ENCODE measurements at places on chromosomes 4 and X.

DNA sequence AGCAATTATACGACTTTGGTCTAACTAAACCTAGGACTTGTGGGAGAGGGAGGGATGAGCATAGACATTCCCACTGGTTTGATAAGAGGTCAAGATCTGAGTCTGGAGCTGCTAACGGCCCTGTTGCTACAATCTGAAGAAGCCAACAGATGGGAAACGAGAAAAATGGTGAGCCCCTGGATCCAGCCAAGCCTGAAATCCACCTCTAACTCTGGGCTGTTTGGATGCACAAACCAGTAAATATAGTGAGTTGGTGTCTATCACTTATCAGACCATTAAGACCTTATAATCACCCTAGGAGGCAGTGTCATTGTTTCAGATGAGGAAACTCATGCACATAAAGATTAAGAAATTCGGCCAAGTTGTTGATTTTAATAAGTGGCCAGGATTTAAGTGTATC is 50.5 kb downstream of the ADGRA3 start:
- no peak for DNase-seq

GRCh38 chr4:138389976-138390685 is 148.0 kb upstream of the SLC7A11 start:
- no peak for DNase-seq

DNA sequence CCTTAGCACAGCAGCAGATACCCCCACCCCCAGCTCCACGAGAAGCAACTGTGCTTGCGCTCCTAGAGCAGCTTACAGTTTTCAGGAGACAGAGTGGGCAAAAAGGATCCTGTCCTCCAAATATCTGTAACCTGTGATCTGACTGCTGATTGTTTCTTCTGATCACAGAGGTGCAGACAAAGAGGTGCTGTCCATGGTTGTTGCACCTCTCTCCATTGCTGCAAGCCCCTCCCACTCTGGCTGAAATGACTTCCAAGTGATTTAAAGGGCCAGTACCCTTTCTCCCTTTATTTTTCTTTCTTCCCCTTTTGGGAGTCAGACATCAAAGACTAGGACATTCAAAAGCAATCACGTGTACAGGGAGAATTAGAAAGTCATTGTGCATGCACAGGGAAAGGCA is 205.3 kb upstream of the GEMIN8 start:
- DNase-seq: no peak

DNA sequence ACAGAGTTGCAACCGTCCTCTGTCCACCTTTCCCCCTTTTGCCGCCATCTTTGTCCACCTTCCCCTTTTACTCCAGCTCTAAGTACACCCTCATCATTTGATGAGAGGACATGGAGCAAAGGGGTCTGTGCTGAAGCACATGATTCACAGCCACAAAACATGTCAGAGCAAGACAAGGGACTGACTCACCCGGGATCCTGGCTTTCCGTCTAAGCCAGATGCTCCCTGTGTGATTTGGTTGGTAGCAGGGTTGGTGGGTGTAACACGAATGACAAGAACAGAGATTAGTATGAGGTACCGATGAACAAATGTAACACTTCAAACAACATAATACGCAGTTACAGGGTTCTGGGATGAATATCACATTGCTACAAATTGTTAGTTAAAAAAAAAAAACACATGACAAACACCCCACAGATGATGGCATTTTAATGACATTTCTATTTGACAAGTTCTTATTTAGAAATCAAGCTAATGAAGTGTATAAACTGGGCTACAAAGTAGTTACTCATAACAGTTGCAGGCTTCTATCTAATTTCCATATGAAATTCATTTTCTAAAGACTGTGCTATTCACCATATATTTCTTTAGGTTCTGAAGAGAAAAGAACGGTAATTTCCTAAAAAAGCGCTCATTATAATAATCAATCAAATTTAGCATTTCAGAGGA is 71.4 kb upstream of the ETNPPL start:
- DNase-seq: no peak

GRCh38 chr4:28225689-28226353 is 1365.2 kb downstream of the STIM2 start:
- DNase-seq: no peak

- peak; percentile 82 for DNase-seq
These were observed at the start of gene SYN1 for GRCh38 chrX:47619486-47620302. Gene SYN1, minus strand, starts transcription at chrX:47619857. Its CDS starts 129 bp downstream, at chrX:47619728.

DNA sequence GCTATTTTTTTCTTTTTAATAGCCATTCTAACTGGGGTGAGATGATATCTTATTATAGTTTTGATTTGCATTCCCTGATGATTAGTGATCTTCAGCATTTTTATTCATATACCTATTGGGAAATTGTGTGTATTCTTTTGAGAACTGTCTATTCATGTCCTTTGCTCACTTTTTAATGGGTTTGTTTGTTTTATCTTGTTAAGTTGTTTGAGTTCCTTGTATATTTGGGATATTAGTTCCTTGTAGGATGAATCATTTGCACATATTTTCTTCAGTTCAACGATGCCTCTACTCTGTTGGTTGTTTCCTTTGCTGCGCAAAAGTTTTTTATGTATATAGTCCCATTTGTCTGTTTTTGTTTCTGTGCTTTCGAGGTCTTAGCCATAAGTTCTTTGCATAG is 43.1 kb upstream of the DRP2 start:
- no peak for DNase-seq

GRCh38 chrX:122941806-122942205 is 242.3 kb upstream of the GRIA3 start:
- no peak for DNase-seq

GRCh38 chr4:83390944-83391343 is 56.3 kb upstream of the HPSE start:
- DNase-seq: no peak
